Peyer's patch (tissue), 4 donors: ENCODE measurements at places on chromosomes 5 and 9. TPM values are rescaled to one million over a fixed set of nuclear protein-coding genes. Genes with fewer than 3 reads are reported as not detected.

Gene HAPLN1
- not detected for total RNA-seq

Gene IL5
- not detected for total RNA-seq

Gene SPINK4
- 106 TPM for total RNA-seq

Gene SPATA31C1
- not detected for total RNA-seq

Gene WHRN
- 35.5 TPM for total RNA-seq

Gene SPAG8
- not detected for total RNA-seq

Gene NPDC1
- 102 TPM for total RNA-seq

- no peak for DNase-seq
Observed at GRCh38 chr5:177473443-177474001, at the start of gene DBN1. TSS of gene DBN1 (minus strand) at chr5:177473634. CDS start at chr5:177473521, 113 bp downstream.

DNA sequence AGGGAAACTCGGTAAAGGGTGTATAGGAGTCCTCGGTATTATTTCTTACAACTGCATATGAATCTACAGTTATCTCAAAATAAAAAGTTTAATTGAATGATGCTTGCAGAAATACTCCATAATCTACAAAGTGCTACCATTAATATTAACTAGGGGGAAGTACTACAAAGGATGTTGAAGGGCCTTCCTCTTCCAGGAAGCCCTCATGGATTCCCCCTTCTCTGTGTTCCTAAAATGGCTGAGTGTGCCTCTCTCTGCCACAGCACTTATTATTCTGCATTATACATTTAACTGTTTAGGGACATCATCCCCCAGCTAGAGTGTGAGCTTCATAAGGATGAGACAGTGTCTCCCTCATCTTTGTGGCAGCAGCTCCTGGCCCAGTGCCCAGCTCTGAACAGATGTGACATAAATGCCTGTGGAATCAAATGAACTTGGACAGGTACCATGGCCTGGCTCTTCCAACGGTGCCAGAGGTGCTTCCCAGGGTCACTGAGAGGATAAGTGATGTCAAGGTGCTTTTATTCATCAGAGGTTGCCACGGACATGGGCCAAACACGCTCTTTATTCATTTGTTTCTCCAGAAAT, 99.5 kb downstream of the PAX5 start:
- no peak for DNase-seq

- no peak for DNase-seq
Observed at GRCh38 chr5:104223885-104224773, 661.5 kb upstream of the NUDT12 start.

DNA sequence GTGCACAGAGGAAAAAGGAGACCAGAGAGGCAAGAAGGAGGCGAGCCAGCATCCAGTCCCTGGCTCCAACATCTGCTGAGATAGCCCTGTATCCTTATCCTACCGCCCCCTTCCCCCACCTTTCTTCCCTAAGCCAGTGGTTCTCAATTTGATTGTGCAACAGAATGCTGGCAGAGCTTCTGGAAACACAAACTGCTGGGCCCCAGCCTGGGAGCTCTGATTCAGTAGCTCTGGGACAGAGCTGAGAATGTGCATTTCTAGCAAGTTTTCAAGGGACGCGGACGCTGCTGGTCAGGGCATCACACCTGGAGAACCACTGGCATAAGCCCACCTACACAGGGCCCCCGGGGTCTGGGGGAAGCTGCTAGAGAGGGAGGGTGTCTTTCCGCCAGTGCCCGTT, 21.1 kb downstream of the AK8 start:
- DNase-seq, result peak; percentile 52

DNA sequence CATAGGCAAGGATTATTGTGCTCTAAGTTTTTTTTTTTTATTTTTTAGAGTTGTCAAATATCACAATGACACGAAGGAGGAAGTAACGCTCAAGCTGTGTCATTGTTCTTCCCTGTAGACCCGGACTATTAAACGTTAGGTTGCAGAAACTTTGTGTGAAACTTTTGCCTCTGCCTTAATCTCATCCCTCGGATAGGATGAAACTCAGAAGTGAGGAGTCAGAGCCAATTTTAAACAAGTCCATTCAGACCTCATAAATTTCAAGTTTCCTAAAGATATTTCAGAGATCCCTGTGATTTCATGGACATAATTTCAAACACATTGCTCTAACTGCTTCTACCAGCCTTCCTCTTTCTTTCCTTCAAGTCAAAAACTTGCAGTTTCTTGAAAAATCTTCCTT, 98.7 kb upstream of the C6 start:
- DNase-seq, result no peak

- DNase-seq, result no peak
Observed at GRCh38 chr5:170553218-170553617, 49.4 kb downstream of the KCNIP1 start.

DNA sequence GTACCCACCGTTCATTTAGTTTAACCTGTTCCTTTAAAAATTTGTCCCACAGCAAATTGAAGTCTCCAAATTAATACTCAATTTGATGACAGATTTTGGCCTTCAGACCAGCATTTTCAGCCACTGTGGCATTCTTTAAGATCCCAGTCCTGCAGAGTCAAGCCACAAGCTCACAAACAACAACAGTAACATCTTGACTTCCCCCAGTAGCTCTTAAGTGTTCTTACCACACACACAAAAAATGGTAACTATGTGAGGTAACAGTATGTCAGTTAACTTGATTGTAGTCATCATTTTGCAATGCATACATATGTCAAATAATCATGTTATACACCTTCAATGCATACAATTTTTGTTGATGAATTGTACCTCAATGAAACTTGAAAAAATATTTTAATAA, 247.9 kb downstream of the LURAP1L start:
- no peak for DNase-seq

- DNase-seq, result no peak
Observed at GRCh38 chr5:32834251-32834650, 123.1 kb downstream of the NPR3 start.

- no peak for DNase-seq
Observed at GRCh38 chr9:121947775-121948174, 145.3 kb downstream of the TTLL11 start.

DNA sequence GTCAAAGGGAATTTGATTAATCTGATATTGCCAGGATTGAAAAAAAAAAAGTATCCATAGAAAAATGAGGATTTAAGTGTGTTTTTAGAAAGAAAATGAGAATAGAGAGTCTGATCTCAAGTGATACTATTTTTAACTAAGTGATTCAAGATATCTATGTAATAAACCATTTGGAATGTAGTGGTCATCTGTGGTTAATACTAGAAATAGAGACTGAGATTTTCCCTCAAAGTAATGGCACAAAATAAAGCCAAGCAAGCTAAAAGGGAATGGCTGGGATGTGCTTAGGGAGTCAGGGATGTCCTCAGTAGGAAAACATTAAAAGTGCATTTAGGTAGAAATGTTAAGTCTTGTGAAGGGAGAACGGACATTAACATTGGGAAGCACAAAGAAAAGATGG, 90.6 kb downstream of the FBXO4 start:
- no peak for DNase-seq

DNA sequence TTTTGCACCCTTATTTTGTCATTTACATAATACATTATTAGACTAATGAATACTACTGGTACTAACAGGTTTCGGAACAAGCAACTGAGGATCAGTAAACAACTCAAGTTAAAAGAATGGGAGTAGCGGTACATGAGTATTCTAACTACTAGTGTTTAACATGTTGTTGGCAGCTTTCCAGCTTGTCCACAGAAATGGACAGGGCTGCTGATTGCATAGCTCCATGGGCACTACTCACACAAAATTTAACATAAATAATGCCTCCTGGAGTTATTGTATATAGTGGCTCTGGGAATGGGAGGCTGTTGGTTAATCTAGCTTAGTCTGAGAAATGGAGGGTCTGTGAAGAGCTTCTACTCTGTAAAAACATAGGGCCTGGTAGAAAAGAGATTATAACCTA, 6.7 kb downstream of the NCBP1 start:
- no peak for DNase-seq

GRCh38 chr5:54986269-54986654, 869 bp upstream of the ESM1 start:
- no peak for DNase-seq
